GM23338 (cell line): ENCODE measurements at places on chromosomes 3 and 15.

DNA sequence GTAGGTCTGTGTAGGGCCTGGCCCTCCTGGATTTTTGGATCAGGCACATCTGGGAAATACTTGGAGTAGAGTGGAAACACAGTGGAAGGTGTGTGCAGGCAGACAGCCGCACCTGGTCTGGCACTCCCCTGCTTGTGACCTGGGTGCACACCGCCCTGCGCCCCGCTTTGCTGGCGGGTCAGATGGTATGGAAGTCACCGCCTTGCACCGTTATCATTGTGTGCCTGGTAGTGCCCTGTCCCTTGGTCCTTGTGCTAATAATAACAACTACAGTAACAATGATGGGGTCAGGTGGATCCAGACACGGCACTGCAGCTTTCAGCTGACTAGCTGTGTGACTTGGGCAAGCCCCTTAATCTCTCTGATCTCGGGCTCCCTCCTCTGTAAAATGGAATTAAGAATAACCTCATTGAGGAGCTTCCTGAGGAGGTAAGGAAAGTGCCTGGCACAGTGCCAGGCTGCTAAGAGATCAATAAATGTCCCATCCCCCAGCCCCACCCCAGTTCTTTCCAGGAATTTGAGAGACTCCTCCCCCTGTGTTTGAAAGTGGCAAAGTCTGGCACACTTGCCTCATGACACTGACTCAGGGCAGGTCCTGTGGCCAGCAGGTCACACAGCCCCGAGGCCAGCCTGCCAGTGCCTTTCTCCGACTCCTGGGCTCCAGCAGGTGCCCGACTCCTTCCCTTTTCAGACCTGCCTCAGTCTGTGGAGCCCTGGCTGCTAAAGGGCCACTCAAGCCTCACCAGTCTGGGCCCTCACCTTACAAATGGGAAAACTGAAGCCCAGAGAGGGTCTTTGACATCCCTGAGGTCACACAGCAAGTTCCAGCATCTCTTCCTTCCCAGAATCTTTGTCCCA is 9.8 kb downstream of the ISG20 start:
- DNase-seq: no peak

GRCh38 chr3:117926819-117927218 is 1107.8 kb downstream of the IGSF11 start:
- DNase-seq: no peak

DNA sequence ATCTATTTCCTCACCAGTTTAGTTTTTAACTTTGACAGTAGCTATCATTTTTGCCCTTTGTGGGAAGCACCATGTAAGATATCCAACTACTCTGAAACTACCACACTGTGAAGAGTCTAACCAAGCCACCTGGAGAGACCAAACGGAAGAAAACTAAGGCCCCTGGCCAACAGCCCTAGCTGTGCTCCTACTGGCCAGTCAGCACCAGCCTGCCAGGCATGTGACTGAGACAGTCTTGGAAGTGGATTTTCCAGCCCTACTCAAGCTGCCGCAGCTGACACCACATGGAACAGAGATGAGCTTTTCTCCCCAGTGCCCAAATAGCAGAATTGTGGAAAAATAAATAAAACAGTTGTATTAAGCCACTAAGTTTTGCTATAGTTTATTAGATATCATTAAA is 2.9 kb upstream of the TBC1D5 start:
- peak; percentile 5 for DNase-seq

DNA sequence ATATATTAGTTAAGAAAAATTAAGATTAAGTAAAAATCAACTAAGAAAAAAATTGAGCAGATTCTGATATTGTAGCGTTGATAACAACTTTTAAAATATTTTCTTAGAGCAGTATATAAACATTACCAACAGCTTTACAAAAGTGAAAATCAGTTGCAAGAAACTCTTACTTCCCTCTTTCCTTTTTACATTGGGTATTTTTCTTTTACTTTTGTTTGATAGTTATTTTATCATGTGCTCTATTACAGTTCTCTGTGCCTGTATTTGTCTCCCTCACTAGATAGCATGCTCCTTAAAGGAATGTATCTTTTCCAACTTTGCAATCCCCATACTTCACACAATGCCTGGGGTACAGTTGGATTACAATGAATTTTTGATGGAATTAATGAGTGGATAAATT is 87.5 kb upstream of the P3H2 start:
- DNase-seq: no peak

- no peak for DNase-seq
Observed at GRCh38 chr3:61378311-61378710, 127.1 kb upstream of the FHIT start.

DNA sequence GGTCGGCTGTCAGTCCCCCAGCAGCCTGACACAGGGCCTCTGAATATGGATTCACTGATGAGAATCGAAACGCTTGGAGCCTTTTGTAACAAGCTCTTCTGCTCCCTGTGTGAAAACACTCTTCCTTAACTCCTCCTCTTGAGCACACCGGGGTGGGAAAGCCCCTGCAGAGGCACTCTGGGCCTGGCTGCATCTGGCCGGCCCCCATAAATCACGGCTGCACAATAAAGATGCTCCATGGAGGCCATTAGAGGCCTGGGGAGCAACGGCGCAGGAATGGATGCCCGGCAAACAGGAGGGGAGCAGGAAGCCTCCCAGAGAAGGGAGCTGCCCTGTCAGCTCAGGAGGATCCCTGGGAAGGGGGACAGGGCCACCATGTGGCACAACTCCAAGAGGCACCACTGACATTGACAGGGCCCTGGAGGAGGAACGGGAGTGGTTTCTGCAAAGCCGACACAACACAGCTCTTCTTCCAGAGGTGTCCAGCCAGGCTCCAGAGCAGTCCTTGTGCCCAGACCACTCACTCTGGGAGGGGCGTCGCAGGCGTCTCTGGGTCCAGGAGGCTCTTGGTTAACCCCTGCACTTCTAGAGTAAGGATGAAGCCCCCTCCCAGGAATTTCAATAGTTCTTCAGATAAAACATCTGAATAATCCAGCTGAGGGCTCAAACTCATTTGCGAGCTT is 509.3 kb upstream of the PPP2R3A start:
- DNase-seq: peak; percentile 72

DNA sequence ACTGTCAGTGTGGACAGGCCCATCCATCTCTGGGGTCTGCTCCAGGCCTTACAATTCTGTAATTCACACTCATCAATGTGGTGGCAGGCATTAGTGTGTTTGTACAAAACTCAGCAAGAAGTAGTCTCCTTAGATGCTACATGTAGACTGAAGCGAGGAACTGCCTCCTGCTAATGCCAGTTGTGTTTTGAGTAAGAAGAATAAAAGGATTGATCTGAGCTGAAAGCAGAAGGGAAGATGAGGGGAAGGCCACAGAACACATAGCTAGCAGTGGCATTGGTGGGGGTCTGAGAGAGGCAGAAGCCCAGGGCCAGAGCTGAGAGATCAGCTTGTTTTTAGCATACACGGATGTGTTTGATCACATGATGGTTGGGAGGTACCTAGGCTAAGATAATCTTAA is 144.1 kb downstream of the TIGIT start:
- no peak for DNase-seq

DNA sequence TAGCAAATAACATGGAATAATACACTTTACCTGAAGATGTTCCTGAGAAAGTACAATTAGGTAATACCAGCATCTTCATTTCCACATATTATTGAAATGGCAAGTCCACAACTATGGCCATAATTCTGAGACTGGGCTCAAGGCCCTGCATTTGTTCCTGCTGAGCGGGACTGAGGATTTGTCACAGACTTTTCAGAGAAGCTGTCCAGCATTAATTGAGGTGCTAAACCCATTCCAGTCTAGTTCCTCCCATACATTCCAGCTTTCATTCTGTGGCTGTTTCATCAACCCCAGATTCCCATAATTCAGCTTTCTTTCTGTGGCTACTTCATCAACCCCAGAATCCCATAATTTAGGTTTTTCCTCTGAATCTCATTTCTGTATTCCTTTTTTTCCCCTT is 293.4 kb upstream of the GBE1 start:
- no peak for DNase-seq

DNA sequence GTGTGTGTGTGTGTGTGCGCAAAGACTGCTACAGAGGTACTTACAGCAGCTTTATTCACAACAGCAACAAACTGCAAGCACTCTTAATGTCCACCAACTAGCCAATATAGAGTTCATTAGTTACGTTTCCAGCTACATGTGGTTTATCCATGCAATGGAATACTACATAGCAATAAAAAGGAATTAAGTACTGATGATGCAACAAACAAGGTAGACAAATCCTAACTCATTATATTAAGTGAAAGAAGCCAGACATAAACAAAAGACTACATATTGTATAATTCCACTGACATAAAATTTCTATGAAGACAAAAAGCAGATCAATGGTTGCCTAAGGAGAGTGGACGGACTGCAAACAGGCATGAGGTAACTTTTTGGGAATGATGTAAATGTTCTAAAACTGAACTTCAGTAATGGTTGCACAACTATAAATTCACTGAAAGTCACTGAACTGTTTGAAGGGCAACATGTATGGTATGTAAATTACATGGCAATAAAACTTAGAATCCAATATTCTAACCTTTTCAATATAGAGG is 433.7 kb downstream of the SHQ1 start:
- no peak for DNase-seq

DNA sequence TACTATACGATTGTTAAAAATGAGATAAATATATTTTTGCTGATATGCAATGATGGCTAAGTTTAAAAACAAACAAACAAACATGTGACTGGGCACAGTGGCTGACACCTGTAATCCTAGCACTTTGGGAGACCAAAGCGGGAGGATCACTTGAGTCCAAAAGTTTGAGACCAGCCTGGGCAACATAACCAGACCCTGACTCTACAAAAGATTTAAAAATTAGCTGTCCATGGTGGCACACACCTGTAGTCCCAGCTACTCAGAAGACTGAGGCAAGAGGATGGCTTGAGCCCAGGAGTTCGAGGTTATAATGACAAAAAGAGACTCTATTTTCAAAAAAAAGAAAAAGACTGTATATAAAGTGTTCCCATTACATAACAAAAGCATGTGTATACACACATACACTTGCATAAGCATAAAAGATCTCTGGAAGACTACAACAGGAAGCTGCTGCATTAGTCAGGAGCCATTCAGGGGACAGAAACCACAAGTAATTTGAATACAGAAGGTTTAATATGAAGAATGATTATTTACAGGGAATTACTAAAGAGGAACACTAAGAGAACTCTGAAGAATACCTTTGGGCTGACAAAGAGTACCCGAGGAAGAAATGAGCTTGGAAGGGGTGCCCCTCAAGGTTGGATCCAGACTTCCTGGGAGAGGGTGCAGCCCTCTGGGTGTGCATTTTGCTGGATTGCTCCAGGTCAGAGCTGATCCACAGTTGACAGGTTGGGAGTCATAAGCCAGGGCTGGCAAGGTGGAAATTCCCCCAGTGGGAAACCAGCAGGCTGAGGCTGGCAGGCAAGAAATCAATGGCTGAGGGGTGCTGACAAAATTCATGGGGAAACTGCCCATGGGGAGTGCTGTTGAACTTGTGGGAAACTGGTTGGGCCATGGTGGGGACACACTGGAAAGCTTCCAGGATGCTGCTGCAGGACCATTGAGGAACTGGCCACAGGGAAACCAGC is 9.3 kb upstream of the TM4SF18 start:
- DNase-seq: no peak

DNA sequence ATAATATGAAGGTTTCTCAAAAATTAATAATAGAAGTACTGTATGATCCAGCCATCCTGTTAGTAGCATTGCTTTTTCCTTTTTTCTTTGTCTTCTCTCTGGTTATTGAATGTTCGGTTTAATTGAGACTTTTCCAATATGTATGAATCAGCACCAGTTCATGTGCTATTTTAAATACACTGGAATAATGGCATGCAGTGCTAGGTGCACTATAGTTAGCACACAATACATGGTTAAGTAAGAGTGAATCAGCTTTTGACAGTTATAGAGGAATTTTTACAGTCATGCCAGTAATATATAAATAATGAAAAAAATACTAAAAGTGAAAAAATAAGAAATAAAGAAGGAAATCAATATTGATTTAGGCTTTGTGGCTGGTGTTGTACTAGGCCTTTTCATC is 113.8 kb upstream of the STRIT1 start:
- DNase-seq: no peak

DNA sequence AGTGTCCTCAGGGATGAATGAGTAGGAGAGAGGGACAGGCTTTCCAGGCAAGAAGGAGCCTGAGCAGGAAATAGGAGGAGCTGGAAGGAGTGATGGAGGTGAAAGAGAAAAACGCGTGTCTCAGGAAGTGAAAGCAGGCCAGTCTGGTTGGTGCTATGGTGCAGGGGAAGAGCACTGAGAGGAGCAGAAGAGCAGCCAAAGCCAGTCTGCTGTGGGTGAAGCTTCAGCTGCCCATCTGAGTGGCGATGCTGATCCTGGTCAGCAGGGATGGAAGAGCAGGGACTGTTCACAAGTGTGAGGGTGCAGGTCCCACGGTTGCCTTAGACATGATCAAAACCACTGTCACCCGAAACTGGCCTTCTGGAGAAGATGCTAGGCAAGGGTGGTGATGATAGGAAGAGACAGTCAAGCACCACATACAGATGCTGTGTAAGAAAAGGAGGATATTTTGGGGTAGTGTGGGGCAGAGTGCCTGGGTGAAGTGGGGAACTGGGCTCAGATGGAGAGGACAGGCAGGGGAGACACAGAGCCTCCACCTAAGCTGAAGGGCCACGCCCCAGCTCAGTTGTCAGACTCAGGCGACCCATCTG is 5.5 kb upstream of the KY start:
- no peak for DNase-seq

DNA sequence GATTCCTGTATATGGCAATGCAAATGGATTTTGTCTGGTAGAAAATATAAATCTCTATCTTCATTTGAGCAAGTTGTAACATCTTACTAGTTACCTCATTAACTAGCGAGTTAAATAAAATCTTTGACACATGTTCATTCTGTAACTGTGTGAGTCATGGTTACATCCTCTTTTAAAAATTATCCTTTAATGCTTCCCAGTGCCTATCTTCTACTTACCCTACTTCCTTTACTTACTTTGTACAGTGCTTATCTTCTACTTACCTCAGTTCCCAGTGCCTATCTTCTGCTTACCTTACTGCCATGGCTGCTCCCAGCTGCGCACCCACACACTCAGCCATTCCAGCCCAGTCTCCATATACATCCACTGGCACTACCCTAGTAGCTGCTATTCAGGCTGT is 71.9 kb upstream of the GOLGA8B start:
- DNase-seq: no peak

DNA sequence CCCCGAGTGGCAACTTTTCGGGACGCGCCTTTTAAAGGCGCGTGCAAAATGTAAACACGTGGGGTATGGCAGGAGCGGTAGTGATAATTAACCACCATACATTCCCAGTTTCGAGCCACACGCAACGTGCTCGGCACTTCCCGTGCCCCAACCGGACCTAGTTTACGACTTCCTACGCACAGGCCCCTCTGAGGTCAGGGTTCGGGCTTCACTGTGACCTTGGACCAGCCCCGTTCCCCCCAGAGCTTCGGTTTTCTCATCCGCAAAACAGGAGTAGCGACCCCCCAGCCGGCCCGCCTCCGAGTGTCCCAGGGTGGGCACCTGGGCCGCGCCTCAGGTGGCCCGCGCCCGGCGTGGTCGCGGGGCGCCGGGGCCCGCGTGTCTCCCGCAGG is 451 bp downstream of the CHCHD4 start:
- DNase-seq: peak; percentile 63

DNA sequence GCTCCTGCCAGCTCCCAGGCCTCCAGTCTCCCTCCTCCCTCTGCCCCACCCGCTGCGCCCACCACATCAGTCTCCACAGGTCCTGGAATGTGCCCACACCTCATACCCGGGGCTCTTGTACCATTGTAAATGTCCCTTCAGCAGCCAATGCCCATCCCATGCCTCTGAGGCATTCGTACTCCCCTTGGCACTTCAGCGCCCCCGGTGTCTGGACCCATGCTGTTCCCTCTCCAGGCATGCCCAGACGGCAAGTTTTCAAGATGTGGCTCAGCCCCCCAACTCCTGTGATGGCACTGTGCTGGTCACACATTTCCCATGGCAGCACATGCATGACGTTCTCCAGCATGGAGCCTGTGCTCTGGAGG is 13.3 kb downstream of the PLXND1 start:
- DNase-seq: no peak
